ENCODE measurements at places on chromosomes 16 and 17. TPM values are rescaled to one million over a fixed set of nuclear protein-coding genes. Genes with fewer than 3 reads are reported as not detected.

The ZDHHC7 gene
- total RNA-seq = 72.6 TPM

GRCh38 chr16:71746442-71747046 lies 22.0 kb upstream of the PHLPP2 start:
- DNase-seq = no peak

GRCh38 chr17:9234389-9234945 lies 213.2 kb downstream of the NTN1 start:
- no peak for DNase-seq

- DNase-seq = no peak
These were observed 10.3 kb upstream of the MED9 start for GRCh38 chr17:17466511-17466910.

DNA sequence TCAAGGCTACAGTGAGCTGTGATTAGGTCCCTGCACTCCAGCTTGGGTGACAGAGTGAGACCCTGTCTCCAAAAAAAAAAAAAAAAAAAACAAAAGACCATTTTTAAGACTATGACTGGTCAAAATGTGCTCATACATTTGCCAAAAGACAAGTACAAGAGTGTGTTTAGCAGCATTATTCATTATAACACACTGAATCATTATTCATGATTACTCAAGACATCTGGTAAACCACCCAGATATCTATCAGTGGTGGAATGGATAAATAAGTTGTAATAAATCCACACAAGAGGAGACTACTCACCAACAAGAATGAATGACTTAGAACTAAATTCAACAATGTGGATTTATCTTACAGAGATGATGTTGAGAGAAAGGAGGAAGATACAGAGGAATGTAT lies 716.3 kb downstream of the MAF start:
- DNase-seq = no peak

The GNAO1 gene
- not detected for total RNA-seq

The CLEC16A gene
- total RNA-seq = 21.0 TPM

- DNase-seq = no peak
These were observed 51.3 kb upstream of the IRX6 start for GRCh38 chr16:55272744-55273143.

The FBXW10 gene
- total RNA-seq = not detected

DNA sequence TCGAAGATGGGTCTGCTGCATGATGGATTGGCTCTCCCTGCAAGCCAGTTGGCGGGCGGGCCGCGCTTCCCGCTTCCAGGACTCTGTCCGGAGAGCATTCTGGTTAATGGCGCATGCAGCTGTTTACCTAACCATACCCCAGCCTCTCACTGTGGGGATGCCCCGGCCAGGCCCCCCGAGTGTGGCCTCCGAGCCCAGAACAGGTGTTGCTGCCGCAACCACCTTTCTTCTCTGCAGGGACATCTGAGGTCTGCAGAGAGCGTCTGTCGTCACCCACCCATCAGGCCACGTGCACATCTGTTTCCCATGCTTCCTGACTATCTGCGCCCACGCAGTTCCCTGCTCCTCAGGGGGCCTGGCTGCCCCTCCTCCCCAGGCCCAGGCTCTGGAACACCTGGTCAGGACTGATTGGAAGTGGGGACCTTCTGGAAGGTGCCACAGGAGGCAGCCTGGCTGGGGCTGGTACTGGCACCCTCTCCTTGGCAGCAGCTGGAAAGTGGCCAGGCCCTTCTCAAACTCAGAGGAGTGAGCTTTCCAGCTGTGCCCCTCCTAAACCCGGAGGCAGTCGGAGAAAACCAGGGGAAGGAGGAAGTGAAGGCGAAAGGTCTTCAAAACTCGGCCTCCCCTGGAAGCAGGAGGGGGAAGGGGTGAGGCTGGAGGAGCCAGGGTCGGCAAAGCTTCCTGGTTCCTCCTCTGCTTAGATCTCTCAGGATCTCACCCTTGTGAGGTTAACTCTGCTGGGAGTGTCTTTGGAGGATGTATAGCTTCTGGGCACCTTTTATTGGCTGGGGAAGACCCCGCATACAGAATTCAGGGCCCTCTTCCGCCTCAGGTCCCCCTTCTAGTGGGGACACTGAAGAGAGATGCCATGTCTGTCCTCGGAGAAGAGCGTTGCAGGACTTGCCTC lies 64.5 kb upstream of the CIBAR2 start:
- no peak for DNase-seq

The GDPD1 gene
- total RNA-seq = 3.0 TPM

Measured in glomerular endothelial cell (primary cell).